ENCODE measurements at places on chromosomes 11 and 22.
A peak's percentile ranks its signal among the peaks of the same experiment; 100 is the strongest.

- no peak for DNase-seq
These were observed 31.8 kb upstream of the CCDC34 start for GRCh38 chr11:27394781-27395228.

DNA sequence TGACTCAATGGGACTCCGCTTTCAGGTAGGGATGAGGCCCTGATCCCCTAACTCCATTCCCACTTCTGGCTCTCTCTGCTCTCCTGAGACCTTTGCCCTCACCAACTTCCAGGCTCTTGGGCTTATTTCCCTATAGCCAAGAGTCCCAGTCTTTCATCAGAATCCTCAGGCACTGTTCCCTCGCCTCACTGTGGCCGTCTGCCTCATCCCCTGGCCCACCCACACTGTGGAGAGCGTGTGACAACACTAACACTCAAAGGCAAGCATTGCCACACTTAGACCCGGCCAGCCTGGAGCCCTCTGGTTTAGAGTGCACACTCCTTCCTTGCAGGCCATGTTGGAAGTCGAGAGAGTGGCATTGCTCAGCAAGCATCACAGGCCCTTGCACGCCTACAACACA lies 27.0 kb downstream of the SERPINH1 start:
- DNase-seq, result no peak

- DNase-seq, result no peak
These were observed 230.2 kb upstream of the B3GAT1 start for GRCh38 chr11:134642206-134642605.

- peak; percentile 3 for DNase-seq
These were observed 2.8 kb upstream of the OR51M1 start for GRCh38 chr11:5380740-5381342.

DNA sequence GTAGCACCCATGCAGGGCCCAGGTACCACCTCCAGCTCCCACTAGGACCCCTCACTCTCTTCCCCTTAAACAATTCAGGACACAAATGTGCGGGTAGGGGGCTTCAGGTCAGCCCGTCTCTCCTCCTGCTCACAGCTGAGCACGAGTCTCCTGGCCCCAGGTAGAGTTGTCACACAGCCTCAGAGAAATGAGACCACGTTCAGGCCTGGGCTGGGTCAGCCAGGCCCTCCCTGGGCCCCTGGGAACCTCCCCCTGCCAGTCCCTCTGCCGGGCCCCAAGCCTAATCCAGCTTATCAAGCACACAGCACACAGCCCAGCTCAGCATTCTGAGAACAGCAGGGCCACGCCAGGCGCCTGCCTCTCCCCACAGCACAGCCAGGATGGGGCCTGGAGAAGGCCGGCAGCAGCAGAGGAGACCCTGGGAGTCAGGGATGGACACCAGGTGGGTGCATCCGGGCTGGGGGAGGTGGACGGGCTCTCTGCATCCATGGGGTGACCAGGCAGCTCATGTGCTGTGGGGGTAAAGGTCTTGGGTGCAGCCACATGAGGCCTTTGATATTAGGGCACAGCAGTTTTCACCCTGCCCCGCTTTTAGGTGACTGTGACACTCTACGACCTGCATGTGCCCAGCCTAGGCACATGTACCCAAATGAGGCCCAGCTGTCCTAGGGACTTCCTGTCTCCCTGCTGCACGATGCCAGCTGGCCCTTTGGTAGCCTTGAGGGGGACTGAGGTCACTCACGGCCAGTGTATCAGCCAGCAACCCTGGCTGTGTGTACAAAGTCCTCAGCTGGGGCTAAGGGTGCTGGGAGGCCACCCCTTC lies 87.0 kb downstream of the MORC2 start:
- DNase-seq, result no peak

- DNase-seq, result no peak
These were observed 1153.7 kb downstream of the BRD1 start for GRCh38 chr22:48673806-48674500.

- no peak for DNase-seq
These were observed 57.2 kb downstream of the WNT11 start for GRCh38 chr11:76148941-76149613.

- peak; percentile 50 for DNase-seq
These were observed 703 bp downstream of the ABTB2 start for GRCh38 chr11:34356913-34357700.

- no peak for DNase-seq
These were observed 14.5 kb downstream of the FEZ1 start for GRCh38 chr11:125481531-125481930.

DNA sequence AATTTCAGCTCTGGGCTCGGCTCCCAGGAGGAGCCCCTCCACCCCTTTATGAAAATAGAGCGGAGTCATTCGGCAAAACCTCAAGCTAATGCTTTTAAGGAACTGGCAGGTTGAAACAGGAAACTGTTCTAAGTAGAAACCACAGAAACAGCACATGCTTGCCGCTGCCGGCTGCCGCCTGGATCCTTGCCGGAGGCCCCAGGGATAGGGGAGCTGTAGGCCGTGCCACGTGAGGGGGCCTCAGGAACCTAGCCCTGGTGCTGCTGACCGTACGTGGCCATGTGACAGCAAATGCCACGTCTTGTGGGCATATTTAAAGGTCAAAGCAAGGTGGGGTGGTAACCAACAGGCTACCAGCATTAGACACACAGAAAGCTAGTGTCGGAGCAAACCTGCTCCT lies 77.9 kb upstream of the TIMP3 start:
- peak; percentile 38 for DNase-seq

DNA sequence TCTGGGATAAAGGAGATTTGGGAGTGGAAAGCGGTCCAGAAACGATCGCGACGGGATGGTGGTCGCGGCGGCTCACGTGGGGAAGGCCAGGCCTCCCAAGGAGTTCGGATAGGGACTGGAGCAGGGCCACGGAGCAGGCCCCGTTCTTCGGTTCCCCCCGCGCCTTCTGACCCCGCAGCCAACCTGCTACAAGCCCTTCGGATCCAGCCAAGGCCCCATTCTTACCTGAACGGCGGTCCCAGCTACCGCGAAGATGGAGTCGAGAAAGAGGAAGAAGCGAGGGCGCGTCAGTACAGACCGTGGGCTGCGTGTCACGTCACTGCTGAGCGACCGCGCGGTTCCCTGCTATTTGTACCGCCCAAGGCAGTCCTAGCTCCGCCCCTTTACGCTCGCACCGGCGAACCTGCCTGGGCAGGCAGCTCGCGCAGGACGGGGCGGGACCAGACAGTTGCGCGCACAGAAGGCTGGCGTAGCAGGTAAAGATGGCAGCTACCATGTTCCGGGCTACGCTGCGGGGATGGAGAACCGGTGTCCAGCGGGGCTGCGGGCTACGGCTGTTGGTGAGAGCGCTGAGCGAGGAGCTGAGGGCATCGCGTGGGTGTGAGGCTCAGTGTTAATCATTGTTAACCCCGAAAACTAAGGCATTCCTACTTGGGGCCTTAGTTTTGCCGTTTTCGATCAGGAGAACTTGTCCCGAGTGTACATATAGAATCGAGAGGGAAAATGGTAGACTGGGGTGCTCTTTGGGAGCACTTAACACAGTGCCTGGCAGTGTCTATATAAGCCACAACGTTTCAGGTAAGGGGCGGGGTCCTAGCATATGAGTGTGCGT lies at the start of the genes FAU and MRPL49:
Gene FAU, minus strand, starts transcription at position 270 of the 832 bp plus-strand sequence. CDS start 321 bp downstream, outside the sequence.
Gene MRPL49, plus strand, starts transcription at position 457 of the 832 bp plus-strand sequence. Its CDS starts 26 bp downstream, at position 483.
- DNase-seq, result peak; percentile 98

- DNase-seq, result no peak
These were observed 15.5 kb downstream of the GNAZ start for GRCh38 chr22:23085785-23086184.

DNA sequence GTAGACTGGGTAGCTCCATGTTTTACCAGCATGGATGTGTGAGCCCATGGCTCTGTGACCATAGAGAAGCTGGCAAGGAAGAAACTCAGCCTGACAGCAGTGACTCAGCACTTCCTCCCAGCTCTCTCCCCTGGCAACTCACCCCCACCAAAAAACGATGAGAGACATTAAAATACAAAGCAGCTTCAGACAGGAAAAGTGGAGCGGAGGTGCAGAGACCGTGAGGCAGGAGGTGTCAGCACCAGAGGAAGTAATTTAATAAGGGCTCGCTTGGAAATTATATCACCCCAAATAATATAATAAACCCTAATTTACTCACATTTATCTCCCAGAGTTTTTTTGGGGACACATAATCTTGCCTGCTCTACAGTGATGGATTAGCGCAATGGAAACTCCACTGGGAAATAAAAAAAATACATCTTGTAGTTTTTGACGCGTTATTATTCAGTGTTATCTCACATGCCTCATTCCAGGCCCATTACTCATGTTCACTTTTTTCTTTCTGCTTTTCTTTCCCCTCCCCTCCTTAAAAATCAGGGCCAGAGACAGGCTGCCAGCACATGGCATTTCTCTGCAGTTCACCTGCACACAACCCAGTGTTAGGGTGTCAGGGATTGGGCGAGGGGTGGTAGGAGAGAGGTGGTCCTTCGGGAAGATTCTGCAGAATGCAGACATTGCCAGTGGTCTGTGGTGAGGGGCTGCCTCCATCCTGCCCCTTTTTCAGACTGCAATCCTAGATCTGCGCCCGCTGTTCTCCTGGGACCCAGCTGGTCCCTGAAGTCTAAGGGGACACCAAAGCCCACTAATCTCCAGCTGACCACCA lies 170.8 kb downstream of the BUD13 start:
- no peak for DNase-seq

DNA sequence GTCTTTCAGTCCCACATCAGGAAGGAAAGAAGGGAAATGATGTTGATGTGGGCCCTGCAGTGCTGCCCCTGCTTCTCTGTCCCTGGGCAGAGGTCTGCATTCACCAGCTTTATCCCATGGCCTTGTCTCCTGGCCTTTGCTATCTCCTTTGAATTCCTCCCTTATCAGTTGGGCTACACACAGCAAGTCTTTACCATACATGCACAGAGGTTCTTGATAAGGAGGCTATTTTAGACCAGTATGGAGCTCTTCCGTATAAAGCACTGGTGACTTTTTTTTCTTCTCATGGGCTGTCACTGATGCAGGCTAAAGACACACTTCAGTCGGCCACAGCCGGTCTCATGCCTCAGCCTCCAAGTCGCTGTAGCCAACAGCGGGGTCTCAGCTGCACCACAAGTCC lies 20.2 kb downstream of the MYO18B start:
- no peak for DNase-seq

DNA sequence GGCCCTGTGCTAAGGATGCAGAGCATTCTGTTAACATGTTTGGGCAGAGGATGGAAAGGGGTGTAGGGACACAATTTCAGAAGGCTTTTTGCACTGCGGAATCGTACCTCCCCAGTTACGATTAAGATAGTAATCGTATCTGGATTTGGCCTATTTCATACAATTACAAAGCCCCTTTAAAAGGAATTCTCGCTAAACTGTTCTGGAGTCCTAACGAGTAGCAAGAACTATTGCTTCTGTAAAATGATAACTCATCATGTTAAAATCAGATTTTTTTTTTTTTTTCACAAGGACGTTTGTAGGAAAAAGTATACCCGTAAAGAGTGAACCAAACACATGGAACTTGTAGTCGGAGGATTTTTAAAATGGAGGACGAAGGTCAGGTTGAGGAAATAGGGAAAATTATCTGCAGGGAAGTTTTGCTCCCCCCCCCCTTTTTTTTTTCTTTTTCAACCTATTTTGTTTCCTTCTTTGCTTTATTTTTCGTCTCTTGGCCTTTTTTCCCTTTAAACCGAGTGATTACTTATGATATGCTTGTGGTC lies 934 bp downstream of the HSD17B12 start:
- DNase-seq, result no peak

DNA sequence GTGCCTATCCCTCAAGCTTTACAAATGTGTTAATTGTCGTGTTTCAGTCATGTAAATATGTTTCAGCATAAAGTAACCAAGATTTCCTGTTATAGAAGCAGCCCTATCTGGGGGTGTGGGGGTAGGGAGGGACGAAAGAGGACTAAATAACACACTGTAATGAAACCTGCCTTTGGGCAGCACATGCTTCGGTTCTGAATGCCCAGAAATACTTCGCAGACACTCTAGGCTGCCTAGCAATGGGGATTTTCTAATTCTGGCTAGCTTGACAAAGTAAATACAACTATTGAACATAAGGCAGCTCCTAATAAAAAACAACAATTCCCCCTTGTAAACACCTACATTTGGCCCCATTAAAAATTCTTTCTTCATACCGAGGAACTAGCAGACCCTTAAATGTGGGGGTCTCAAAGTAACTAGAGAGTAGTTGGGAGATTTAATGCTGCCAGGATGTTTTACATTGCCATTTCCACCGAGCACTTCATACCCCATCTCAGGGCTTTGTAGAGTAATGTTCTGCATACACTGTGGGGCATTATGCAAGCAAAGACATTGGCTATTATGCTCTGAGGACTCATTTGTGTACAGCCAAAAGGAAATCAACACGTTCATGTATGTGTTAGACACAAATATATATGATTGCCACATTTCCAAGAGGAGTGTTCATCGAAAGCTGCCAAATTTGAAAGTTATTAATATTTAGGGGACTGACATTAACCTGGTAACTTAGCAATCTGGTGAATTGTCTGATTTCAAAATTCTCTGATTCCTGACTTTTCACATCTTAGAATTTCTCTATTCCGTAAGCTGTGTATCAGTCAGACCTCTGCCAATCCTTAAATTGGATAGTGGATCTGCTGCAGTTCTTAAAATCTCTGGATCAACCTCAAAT lies 42.1 kb downstream of the PAX6 start:
- no peak for DNase-seq

DNA sequence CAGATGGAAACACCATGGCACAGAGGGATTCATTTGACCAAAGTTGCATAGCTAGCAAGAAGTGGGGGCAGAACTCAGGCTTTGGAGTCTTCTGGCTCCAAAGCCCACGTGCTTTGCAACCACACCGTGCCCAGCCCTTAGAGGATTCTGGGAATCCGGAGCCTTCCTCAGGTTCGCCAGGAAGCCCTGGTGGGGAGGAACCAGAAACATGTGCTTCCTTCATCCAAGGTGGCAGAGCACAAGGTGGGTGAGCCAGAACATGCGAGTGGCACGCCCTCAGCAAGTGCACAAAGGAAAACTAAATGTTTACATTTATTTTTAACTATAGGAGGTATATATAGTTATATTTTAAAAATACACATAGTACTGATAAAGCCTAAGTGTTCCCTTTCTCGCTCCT lies 151.9 kb upstream of the NECTIN1 start:
- no peak for DNase-seq

DNA sequence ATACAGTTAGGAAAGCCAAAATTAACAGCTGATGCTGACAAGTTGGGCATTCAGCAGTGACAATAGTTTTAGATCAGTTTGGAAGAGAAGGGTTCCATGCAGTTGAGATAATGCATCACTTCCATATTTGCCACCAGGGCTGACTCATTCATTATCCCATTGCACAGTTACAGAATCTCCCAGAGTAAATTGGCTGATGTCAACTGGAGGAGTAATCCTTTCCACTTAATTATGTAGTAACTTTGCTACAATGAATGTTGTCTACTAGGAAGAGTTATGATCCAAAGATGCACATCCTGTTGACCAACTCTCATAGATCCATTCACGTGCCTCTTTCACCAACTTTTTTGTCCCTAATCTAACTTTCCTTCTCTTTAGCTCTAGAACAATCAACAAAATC lies 123.3 kb upstream of the LUZP2 start:
- no peak for DNase-seq

DNA sequence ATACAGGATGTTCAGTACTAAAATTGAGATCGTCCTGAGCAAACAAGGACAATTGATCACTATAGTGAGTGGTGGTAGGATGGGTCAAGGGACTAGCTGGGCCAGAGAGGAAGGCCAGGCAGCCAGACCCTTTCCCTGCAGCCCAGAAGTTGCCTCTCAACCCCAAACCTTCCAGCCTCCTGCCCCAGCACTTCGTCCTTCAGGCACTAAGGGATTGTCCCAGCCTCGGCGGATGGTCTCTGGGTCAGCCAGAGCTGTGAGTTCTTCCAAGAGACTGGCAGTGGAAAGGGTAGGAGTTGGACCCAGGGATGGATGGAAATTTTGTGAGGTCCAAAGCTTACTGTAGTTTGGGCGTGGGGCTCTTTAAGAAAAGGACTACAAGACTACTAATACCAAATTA lies 3.6 kb upstream of the LMO1 start:
- DNase-seq, result no peak

GRCh38 chr11:7639643-7640025 lies 33.7 kb downstream of the CYB5R2 start:
- no peak for DNase-seq
